ENCODE measurements at places on chromosomes 2 and 18.
A peak's percentile ranks its signal among the peaks of the same experiment; 100 is the strongest.

DNA sequence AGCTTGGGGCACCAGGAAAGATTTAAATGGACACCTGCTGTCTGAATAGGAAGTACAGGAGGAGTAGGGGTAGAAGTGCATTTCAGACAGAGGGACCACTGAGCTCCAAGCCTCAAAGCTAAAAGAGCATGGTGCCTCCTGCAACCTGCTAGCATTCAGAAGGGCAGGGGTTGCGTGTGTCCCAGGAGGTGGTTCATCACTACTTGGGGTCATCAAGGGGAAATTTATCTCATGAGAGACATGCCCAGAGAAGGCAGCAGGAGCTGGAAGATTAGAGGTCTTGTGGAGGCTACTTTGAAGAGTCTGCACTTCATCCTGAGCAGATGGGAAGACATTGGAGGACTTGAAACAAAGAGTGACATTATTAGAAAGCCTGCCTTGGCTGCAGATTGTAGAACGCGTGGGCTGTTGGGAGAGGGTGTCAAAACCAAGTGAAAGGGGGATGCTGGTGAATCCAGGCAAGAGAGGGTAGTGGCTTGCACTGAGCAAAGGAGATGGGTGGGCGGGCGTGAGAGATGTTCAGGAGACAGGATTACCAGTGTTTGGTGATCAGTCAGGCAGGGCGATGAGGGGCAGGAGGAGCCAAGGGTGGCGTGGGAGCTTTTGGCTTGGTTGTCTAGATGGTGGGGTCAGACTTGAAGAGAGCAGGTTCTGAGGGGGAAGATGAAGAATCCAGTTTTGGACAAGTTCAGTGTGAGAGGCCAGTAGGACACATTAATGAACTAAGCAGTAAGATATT is 154.0 kb downstream of the DYSF start:
- DNase-seq = peak; percentile 2

- no peak for DNase-seq
Measured at GRCh38 chr2:120646994-120647393, 88.7 kb upstream of the GLI2 start.

- no peak for DNase-seq
Measured at GRCh38 chr2:98485453-98485755, 40.7 kb downstream of the INPP4A start.

DNA sequence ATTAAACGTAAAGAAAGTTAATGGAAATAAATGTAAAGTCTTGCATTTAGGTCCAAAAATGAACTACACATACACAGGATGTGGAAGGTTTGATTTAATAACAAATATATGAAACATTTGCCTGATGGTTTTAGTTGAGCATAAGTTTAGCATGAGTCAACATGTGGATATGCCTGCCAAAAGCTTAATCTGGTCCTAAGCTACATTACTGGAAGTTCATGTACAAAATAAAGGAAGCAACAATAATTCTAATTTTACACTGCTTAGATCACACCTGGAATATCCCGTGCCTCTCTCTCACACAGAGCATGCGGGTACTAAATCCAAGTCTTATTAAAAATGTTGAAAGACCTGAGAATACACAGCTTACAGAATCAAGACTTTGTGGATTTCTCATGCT is 276.5 kb upstream of the NRP2 start:
- DNase-seq = no peak

DNA sequence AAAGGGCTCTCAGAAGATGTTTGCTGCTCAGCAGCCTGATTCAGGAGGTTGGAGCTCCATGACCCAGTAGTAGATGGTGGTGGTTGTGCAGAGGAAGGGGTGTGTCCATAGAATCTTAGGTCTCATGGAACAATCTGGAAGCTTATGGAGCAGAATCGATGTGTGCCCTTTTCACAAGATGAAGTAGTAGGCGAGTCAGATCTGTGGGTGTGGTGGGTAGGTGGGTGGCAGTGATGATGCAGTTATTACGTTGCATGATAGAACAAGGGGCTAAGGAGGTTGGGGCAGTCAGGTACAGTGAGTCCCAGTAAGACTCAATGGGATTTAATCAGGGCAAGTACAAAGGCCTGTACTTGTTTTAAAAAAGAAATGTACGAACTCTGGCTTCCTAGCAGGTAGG is 9.1 kb downstream of the TET3 start:
- DNase-seq = no peak

Data from heart left ventricle (tissue), 16 donors.